Stimulated activated CD8-positive, alpha-beta memory T cell treated with anti-CD3 and anti-CD28 coated beads, Interleukin-4, amount 100 ng/mL, for 4 hours (primary cell): ENCODE measurements at places on chromosomes 2 and 18.

- DNase-seq: no peak
These were observed 23.6 kb upstream of the KYNU start for GRCh38 chr2:142853912-142854311.

- DNase-seq: no peak
These were observed 83.6 kb upstream of the BCL2L11 start for GRCh38 chr2:111037128-111037527.

GRCh38 chr2:22215517-22215916 lies 1091.7 kb downstream of the TDRD15 start:
- DNase-seq: no peak

DNA sequence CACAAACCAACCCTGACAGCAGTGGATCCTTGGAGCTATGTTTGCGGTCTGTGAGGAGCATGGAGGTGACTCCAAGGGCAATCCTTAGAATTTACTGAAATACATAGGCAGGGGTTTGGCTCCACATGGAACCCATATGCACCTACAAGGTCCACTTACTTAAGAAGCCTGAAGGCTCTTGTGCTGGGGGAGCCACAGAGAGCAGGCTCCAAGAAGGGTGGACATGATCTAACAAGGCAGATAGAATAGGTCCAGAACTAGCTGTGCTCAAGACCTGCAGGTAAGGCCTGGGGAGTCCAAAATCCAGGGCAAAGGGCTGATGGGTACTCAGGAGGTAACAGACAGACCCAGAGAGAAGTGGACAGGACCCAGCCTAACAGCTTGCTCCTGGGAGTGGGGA lies 1.2 kb upstream of the CDK5R2 start:
- no peak for DNase-seq

DNA sequence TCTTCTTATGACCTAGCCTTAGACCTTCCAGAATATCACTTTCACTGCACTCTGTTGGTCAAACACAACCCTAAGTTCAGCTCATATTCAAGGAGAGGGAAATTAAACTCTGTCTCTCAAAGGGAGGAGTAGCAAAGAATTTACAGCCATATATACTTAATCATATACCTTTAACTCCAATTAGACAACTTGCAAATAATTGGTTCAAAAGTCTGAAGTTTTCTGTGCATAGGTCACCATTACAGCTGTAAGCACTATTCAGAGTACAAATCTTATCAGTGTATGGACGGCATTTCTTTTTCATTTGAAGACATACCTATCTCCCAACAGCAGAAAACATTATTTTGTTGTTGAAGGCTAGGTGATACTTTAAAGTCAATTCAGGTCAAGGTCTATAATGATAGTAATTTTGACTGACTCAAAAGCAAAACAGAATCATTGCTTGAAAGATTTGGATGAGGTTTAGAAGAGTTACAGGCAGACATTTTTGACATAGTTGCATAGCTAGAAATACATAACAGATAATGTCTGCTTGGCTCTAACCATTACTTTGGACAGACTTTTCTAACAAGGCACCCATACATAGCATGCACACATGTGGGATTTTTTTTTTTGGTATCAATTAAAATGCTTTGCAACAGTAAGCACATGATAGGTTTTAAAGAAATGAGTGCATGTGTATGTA lies 131.5 kb downstream of the CPS1 start:
- no peak for DNase-seq

- no peak for DNase-seq
These were observed 317.8 kb upstream of the FANCL start for GRCh38 chr2:58558881-58559280.

DNA sequence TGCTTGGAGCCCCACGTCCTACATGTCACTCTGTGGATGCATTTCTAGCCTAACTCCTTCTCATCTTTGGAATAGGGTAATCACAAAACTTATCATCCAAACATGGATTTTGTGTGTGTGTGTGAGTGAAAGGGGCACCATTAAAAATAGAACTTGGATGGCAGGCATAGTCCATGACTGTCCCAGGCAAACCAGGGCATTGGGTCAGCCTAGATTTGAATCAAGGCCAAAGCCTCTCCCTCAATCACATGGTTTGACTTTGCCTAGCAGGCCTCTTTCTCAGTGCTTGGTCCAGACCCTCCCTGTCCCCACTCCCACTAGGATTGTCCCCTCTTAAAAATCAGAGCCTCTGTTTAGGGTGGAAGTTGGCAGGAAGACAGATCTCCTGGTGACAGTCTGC lies 67.4 kb upstream of the BCL2L11 start:
- no peak for DNase-seq

- no peak for DNase-seq
These were observed 312.4 kb upstream of the MC4R start for GRCh38 chr18:60684843-60685513.

DNA sequence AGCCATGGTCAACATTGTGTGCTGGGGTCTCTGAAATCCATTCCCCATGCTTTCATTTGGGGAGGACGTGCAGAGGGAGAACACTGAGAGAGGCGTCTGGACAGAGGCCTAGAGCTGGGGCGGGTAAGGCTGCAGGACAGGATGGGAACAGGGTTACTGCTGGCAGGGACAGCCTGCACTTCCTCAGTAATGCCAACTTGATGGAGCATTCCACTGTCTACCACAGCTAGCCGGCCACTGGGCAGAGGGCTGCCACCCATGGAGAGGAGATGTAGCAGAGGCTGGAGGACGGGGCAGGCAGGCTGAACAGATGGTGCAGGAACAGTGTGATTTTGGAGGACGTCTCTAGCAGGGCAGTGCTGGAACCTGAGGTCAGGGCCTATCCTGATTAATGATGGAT lies 29.3 kb downstream of the MRPL33 start:
- no peak for DNase-seq

- no peak for DNase-seq
These were observed 265.1 kb upstream of the TNP1 start for GRCh38 chr2:217125014-217125413.

GRCh38 chr2:23375448-23375847 lies 9.5 kb upstream of the KLHL29 start:
- DNase-seq: no peak

DNA sequence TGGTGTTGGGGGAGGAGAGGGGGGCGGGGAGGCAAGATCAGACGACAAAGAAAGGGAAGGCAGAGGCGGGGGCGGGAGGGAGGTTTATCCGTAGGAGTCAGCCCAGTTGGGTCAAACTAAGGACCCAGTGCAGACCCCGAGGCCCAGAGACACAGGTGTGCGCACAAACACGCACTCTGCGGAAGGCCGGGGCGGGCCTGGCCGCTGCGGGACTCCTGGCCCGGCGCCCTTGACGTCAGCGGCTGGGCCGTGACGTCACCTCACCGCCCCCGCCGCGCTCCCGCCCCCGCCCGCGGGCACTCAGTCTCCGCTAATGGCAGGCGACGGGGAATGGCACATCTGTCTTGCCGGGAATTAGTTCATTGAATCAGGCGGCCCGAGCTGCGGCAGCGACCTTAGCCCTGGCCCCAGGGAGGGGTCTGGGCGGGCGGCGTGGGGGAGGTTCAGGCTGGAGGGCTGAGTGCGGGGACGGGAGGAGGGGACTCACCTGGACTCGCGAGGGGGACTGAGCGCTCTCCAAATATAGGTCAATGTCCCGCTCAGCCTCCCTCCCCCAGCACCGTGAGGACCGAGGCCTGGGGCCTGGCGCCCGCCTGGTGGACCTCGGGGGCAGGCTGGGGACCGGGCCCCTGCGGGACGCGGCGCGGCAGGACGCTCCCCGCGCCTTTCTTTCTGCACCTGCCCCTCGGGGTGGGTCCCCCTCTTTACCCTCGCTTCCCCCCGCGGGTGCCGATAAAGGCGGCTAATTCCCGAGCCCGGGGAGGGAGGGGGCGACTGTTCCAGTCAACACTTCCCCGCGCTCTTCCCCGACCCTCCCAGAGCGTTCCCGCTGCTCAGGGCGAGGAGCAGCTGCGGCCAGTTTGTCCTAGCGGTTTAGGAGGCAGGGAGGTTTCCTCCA lies 15.5 kb upstream of the ECEL1 start:
- DNase-seq: no peak

DNA sequence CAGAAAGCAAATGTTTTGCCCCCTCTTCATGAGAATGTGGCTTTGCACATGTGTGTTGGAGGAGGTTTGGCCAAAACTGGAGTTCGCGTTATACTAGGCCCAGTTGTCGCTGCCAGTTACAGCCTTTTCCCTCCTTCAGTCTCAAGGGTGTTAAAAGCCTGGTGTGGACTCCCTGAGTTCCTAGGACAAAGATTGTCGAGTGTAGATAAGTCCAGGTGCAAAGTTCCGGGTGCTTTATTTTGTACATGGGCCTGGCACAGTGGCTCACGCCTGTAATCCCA lies 542 bp upstream of the RNF103 start:
- no peak for DNase-seq

GRCh38 chr2:226794751-226795171 lies 4.9 kb downstream of the IRS1 start:
- no peak for DNase-seq

DNA sequence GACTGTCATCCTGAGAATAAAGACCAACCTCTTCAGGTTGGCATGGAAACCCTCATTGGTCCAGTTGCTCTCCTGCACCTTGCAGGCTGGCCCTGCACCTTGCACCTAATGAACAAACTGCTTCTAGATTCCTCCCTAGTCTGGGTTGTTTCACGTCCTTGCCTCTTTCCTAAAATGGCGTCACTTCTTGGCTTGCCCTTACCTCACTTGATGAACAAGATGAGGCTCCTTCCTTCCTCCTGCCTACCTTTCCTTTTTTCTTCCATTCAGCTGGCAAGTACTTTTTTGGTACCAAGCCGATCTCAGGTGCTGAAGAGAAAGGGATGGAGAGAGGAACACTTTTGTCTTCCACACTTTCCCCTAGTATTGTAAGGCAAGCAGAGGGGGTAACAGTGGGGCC lies 74.5 kb downstream of the MYCN start:
- no peak for DNase-seq

DNA sequence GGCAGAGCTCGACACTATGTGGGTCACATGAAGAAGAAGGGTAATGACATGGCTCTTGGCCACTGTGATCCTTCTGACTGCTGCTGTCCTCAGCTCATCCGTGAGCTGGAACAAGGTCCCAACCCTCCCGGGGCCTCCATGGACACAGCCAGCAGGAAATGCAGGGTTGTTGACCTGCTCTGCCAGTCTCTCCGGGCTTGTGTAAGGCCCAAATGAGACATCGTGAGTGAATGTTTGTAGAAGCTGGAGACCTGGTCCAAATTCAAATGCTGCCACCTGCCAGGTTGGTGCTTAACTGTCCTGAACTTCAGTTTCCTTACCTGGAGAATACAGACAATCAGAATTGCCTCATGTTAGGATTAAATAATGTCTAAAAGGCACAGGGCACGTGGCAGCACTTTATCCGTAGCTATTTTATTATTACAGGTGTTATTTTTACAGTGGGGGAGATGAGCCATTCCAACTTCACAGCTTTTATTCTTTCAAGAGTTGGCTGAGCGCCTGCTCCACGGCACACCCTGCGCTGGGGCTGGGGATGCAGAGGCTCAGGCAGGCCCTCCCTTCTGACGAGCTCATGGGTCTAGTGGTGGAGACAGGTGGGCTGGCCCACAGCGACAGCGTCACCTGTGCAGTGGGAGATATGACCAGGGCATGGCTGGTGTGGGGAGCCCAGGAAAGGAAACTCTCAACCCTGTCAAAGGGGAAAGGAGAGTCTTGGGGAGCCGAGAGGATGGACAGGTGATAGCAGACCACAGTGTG lies 15.1 kb downstream of the ARHGEF4 start:
- DNase-seq: no peak

- DNase-seq: no peak
These were observed 339.2 kb downstream of the ARHGAP15 start for GRCh38 chr2:143468341-143468888.

GRCh38 chr2:150916467-150917396 lies 344.9 kb downstream of the RBM43 start:
- DNase-seq: no peak

- DNase-seq: no peak
These were observed 695.6 kb upstream of the GCFC2 start for GRCh38 chr2:76406134-76406855.

DNA sequence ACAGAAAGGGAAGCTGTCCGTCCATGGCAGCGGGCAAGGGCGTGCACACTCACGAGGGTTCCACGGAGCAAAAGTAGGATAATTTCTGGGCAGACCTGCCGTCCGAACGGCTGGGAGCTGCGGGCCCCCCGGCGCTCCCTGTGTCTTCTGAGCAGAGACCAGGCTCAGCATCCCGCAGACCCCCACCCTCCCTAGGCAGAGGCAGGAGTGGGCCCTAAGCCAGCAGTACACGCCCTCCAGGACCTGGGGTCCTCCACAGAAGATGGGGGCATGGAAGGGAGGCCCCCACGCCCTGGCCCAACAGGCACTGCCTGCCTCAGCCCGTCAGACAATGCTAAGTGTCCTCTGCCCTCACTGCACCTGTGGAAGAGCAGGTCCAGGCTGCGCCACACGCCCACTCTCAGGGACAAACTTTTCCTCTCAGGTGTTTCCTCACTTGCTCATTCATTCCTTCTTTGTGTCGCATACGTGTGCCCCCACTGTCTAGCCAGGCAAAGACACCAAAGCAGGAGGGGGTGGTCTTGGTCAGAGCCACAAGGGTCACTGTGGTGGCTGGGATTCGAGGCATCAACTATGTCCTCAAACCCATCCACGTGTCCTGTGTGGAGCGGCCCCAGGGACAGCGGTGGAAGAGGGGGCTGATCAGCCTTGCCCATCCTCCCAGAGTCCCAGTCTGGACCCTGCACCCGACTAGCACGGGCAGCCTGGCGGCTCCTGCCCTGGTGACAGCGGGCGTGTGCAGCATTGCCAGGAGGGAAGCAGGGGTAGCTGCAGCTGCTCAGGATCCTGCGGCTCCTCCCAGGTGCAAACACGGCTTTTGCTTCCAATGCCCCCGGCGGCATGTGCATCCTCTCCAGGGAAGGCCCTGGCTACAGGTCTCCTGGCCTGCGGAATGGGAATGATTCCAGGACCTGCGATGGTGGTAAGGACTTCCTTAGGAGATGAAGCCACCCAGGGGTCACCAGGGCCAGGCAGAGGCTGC lies 2.4 kb upstream of the GPC1 start:
- DNase-seq: no peak

- DNase-seq: no peak
These were observed 360.4 kb downstream of the SLC4A3 start for GRCh38 chr2:219987830-219988229.

GRCh38 chr2:23850564-23851256 lies 76.2 kb downstream of the ATAD2B start:
- no peak for DNase-seq

DNA sequence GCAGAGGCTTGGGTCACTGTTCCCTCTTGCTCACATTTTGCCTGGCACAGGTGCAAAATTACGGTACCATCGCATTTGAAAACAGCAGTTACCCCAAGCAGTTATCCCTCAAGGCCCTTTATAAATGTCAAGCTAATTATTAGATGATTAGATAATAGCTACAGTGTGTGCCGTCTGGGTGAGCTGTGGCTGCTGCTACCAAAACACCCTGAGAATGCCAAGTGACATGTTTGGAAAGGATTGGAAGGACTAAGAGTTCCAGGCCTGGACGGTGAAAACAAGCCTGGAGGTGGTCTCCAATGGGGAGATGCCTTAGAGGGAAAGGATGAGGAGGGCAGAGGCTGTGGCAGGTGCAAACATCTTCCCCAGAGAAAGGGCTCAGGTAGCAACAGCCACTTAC lies 120.6 kb downstream of the CAPN13 start:
- no peak for DNase-seq

- DNase-seq: no peak
These were observed 413.6 kb downstream of the THSD7B start for GRCh38 chr2:137178951-137179377.
